ENCODE measurements at places on chromosomes 13 and 19.
A peak's percentile ranks its signal among the peaks of the same experiment; 100 is the strongest.

DNA sequence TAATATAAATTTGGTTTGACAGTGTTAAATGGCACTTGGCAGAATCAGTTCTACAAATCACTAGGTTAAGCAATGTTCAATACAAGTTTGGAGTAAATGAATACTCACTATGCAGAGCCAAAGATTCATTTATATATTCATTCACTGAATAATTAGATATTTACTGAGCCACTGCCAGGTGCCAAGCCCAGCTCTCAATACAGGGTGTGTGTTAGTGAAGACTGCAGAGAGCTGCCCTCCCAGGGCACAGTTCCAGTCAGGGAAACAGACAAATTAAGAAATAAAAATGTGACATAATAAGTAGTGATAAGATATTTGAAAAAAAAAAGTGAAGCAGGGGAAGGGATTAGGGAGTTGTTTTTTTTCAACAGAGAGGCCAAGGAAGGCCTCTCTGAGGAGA is 411.7 kb downstream of the KCNRG start:
- DNase-seq, result no peak

- DNase-seq, result no peak
Measured at GRCh38 chr13:106555631-106556328, 12.2 kb downstream of the ARGLU1 start.

GRCh38 chr13:50685491-50685890 is 158.0 kb downstream of the DLEU7 start:
- no peak for DNase-seq

GRCh38 chr13:100630555-100630954 is 42.0 kb upstream of the GGACT start:
- DNase-seq, result peak; percentile 4

DNA sequence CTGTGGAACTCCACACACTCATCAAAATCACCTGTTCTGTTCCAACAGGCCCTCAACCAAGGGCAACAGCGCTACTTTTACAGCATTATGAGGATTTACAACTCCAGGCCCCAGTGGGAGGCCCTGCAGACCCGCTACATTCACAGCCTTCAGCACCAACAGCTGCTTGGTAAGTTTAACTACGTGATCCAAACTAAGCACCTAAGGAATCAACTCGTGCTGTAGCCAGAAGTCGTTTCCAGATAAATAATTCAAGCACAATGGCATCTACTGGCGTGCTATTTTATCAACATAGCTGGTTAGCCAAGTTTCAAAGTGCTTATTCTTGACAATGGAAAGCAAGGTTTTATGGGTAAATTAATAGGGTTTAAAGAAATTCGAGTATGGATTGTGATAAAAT is 5.3 kb downstream of the FAM216B start:
- DNase-seq, result no peak

DNA sequence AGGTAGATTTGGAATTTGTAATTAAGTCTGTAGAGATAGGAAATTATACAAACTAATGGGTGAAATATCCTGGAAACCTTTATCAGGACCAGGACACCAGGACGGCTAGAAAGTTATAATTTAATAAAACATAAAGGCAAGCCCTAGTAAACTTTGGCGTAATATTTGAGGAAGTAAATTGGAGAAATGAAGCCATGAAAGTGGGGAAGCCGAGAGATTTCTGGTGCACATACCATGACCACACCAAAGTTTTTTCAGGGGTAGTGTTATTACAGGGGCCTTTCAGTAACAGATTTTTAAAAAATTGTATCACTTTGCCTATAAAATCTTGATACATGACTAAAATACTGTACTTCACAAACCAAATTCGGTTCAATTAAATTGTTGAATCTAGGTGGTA is 54.7 kb upstream of the URAD start:
- DNase-seq, result no peak

- DNase-seq, result no peak
Measured at GRCh38 chr13:28494504-28494777, 487 bp downstream of the FLT1 start.

- DNase-seq, result no peak
Measured at GRCh38 chr19:30253581-30253996, 118.6 kb upstream of the ZNF536 start.

GRCh38 chr19:10557603-10558197 is 8.1 kb downstream of the KRI1 start:
- DNase-seq, result no peak

All from cerebellar nuclear complex (tissue), 1 donor.